ENCODE measurements at places on chromosomes 3 and 15. TPM values are rescaled to one million over a fixed set of nuclear protein-coding genes. Genes with fewer than 3 reads are reported as not detected.

- DNase-seq: peak; percentile 62
Measured at GRCh38 chr3:113531826-113532697, at the start of gene SIDT1. SIDT1 (plus strand) TSS chr3:113532555; CDS start chr3:113533022, 467 bp downstream.

The TPRG1 gene
- 3.2 TPM for total RNA-seq

The TRH gene
- total RNA-seq: 0.95 TPM

DNA sequence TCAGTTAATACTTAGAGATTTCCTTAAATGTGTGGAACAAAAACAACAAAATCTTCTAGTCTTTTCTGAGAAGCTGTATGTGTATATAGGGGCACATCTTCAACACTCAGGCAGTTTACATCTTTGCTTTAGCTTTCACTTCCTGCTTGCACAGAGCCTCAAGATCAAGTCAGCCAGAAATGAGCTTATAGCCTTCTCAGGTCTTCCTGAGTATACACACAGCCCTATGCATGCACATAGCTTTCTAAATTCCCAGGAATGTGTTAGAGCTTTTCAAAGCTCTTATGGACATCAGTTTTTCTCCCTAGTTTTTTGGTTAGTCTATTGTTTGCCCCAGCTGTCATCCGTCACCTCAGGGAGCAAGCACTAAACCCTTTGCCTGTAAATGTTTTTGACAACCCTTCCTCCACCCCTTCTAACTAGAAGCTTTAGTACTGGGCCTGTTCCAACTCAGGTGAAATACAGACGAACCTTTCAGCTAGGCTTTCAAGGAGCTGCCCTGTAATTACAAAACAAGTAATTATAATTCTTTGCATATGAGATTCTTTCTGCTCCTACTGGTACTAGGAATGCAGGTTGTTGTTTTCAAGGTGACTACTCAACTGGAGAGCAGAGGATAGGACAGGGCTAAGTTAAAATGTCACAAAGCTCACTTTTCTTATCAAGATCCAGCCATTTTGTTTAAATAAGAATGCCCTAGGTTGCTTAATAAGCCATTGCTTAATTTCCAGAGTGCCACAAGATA lies 22.6 kb upstream of the MTMR10 start:
- no peak for DNase-seq

- DNase-seq: no peak
Measured at GRCh38 chr3:107634099-107634489, 111.3 kb downstream of the BBX start.

The SKOR1 gene
- total RNA-seq: 2.1 TPM

- no peak for DNase-seq
Measured at GRCh38 chr3:129001101-129001805, at the start of gene EFCC1. EFCC1 (plus strand) TSS chr3:129001304; CDS start chr3:129001629, 325 bp downstream.

The ECT2 gene
- 10.5 TPM for total RNA-seq

DNA sequence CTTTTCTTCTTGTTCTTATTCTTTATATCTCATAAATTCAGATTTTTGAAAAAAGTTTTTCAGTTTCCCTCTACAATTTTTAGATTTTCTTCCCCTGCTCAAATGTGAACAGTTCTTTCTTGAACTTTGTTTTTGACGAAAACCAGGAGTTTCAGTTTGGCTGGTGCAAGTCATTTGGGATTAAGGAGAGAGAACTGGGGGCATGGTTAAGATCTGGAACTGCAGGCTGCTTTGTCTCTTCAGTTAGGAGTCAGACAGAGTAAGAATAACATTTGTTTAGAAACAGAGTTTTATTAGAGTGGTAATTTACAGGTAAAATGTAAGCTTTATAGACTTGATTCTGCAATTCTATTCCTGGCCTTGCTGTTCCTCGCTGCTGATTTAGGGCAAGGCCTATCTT lies 310.5 kb upstream of the C2CD4B start:
- no peak for DNase-seq

The NR2E3 gene
- not detected for total RNA-seq

The ACP3 gene
- 1.9 TPM for total RNA-seq

The IQCH gene
- total RNA-seq: 7.1 TPM

The A4GNT gene
- total RNA-seq: not detected

DNA sequence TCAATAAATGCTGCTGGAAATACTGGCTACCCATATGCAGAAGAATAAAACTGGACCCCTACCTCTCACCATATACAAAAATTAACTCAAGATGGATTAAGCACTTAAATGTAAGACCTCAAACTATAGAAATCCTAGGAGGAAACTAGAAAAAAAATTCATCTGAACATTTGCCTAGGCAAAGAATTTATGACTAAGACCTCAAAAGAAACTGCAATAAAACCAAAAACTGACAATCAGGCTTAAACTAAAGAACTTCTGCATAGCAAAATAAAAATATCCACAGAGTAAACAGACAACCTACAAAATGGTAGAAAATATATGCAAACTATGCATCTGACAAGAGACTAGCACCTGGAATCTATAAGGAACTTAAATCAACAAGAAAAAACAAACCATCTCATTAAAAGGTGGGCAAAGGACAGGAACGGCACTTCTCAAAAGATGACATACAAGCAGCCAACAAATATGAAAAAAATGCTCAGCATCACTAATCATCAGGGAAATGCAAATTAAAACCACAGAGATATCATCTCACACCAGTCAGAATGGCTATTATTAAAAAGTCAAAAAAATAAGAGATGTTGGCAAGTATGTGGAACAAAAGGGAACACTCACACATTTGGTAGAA lies 47.0 kb downstream of the MYO9A start:
- no peak for DNase-seq

- DNase-seq: no peak
Measured at GRCh38 chr15:39736412-39737195, 46.0 kb downstream of the FSIP1 start.

DNA sequence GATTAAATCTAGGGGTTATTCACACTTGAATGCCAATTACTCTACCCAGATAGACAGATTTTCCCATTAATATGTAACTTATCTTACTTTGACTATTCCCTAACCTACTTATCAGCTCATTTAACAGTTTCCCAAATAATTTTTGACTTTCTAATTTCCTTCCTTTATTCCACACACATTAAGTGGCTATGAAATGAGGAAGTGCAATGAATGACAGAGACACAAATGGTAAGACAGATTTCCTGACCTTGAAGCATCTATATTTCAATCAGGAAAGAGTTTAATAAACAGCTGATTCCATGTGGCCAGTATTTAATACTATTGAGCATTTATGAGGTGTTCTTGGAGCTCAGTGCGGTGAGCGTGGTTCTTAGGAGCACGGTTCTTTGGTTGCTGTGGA lies 78.8 kb downstream of the SLC7A14 start:
- DNase-seq: no peak

DNA sequence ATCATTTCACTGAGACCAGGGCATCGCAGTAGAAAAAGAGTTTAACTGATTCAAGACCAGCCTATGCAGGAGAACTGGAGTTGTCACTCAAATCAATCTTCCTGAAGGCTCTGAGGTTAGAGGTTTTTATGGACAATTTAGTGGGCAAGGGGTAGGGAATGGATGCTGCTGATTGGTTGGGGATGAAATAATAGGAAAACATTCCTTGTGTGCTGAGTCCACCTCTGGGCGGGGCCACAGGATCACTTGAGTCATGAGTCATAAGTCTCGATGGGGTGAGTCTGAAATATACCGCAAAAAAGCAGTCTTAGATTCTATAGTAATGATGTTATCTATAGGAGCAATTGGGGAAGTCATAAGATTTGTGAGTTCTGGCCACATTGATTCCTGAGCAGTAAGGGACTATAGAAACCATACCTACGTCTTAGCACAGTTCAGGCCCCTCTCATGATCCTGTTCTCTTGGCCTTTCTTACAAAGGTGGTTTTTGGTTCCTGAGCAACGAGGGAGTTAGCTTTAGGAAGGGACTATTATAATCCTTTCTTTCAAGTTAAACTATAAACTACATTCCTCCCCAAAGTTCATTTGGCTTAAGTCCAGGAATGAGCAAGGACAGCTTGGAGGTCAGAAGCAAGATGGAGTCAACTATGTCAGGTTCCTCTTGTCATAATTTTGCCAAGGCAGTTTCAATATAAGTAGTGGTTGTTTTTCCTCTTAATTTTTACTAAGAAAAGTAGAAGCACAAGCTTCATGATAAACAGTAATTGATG lies 2.7 kb upstream of the OPA1 start:
- DNase-seq: no peak

The SH2D7 gene
- total RNA-seq: not detected

DNA sequence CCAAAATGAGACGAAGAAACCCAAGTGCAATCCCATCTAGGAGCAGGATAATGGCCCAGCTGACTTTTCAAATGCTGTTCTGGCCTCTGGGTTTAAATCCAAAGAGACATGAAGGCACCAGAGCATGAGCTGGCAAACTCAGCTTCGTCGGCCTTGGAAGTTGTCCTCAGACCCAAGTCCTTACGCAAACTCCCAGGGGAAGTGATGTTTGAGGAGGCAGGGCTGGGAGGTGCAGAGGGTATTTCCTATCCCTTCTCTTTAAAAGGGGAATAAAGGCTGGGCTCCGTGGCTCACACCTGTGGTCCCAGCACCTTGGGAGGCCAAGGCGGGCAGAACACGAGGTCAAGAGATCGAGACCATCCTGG lies 68.9 kb upstream of the HERC1 start:
- no peak for DNase-seq

- no peak for DNase-seq
Measured at GRCh38 chr3:162295323-162295983, 798.8 kb downstream of the OTOL1 start.

The P2RY14 gene
- total RNA-seq: 1.6 TPM

DNA sequence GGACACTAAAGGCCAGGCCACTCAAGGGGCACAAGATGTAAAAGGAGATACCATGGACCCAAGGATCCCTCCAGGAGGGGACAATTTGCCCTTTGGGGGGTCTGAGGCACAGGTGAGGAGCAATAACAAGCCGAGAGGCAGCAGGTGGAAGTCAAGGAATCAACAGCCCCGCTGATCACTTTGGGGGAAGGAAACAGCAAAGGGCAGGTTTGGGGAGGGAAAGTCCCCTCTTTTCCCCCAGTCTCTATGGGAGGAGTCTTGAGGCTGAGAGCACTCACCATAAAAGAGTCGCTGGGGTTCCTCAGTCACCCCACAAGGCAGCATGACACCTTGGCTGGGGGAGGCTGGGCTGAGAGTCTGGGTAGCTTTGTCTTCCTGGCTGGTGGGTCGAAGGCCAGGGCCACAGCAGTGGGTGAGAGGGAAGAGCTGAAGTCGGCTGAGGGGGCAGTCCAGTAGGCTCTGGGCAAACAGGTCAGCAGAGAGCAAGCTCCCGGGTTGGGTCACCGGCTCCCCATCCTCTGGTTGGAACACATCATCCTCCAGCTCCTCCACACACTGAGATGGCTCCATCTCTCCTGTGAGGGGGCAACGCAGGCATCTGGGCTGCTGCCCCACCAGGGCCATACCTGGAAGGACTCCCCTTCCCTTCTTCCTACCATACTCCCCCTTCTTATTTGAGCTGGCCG lies 3.0 kb downstream of the BMF start:
- DNase-seq: no peak

The MOBP gene
- 340 TPM for total RNA-seq

Measured in dorsolateral prefrontal cortex (tissue), 122 donors.